Nucleus accumbens (tissue), 56 donors: ENCODE measurements at places on chromosomes 2 and 18.

- DNase-seq: no peak
Measured at GRCh38 chr18:23643815-23644490, 18.8 kb downstream of the ANKRD29 start.

- DNase-seq: no peak
Measured at GRCh38 chr2:56229397-56230060, 45.7 kb downstream of the CCDC85A start.

GRCh38 chr2:68673631-68674030, 30.3 kb downstream of the PROKR1 start:
- no peak for DNase-seq

- DNase-seq: no peak
Measured at GRCh38 chr2:143629340-143629739, 500.1 kb downstream of the ARHGAP15 start.

GRCh38 chr2:3312576-3313345, 64.9 kb downstream of the EIPR1 start:
- no peak for DNase-seq

DNA sequence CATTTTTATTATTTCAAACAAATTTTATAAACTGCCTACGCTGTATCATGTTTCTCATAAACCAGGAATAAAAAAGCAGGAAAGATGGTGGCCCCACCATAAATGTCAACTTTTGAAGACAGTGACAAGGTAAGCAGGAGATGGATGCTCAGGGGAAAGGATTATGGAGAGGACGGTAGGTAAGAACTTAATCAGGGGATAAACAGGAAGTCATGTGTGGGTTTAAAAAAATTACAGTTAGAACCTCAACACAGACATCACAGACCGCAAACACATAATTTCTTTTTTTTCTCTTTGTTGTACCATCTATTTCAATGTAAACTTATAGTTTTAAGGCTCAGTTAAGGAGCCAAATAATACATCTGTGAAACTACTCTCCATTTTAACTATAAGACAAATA, 575.2 kb upstream of the SLC8A1 start:
- DNase-seq: no peak

DNA sequence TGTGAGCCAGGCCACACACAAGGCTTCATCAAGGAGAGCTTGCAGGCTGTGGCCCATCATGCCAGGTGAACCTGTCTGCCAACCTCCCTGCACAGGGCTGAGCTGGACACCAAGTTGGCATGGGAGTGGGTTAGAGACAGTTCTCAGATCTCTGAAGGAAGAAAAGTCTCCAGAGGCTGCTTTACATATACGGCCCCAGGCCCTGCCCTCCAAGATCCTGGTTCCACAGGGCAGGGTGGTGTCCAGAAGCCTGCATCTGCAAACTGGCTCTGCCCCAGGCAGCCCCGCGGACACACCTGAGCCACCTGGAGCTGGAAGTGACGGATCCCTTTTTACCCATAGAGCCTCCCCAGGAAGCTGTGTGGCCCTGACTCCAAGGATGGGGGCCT, 24.2 kb upstream of the HES6 start:
- DNase-seq: no peak

GRCh38 chr2:130864830-130865800, 28.4 kb downstream of the ARHGEF4 start:
- DNase-seq: no peak

DNA sequence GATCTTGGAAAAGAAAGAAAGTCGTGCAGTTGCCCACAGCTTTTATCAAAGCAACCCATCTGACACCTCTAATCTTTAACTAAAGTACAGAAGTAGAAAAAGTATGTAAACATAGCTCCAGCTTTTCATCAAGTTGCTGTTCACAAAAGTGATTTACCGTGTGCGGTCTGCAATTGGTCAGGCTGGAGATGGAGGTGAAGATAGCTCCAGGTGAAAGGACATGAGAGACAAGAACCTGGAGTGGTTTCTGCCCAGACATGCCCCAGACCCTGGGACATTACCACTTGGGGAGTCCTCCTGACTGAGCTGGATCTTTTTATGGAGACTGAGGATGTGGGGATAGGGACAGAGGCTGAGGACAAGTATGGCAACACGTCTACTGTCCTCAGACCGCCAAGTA, 82.7 kb downstream of the LAMA1 start:
- DNase-seq: no peak

- no peak for DNase-seq
Measured at GRCh38 chr2:8421658-8422449, 260.0 kb upstream of the ID2 start.

GRCh38 chr2:237258116-237258515, 155.8 kb downstream of the COL6A3 start:
- DNase-seq: no peak
